Activated T-helper 1 cell treated with anti-CD3 and anti-CD28 coated beads, Interleukin-2, amount 50 U/mL, for 16 hours (primary cell): ENCODE measurements at places on chromosomes 6 and 20.

GRCh38 chr20:1269235-1269634 lies 3.1 kb downstream of the SNPH start:
- no peak for DNase-seq

DNA sequence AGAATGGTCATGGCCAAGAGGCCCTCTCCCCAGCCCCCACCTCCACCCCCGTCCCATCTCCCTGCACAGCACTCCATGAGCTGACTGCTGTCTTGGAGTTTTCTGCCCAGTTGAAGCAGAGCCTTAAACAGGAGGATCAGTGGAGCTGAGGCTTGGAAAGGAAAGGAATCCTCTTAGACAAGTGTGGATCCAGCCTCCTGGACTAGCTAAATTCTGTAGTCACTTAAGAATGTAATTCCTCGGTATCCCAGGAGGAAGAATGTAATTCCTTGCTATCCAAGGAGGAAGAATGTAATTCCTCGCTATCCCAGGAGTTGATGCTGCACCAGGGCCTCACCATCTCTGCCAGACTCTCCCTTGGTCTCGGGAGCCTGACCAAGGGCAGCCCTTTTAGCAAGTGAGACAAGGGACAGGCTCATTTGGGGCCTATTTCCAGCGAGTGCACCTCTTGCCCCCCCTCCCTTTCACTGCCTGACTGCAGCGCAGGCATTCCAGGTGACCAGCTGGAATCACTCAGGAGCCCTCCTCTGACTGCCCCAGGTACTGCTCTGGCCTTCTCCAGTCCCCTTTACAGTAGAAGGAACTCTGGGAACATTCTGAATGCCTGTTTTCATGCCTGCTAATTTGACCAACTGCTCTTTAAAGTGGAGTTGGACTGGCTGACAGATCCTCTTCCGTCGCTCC lies 76.2 kb downstream of the TCP11 start:
- DNase-seq: no peak

GRCh38 chr6:76532647-76533046 lies 460.2 kb upstream of the IMPG1 start:
- DNase-seq: no peak

GRCh38 chr6:21953831-21954801 lies 342.7 kb downstream of the PRL start:
- DNase-seq: no peak

DNA sequence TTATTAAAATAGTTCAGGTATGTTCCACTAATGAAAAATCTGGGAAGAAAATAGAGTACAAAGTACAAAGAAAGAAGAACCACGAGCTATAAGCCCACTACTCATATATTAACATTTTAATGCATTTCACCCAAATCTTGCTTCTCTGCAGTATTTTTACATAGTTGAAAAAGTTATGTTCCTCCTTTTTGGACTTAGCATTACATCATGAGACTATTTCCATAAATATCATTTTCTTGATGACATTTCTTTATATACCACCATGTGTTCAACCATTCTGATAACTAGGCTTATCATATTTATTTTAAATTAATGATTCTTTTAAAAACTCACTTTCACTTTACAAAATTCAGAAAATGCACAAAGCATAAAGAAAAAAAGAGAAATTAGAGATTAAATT lies 3.0 kb downstream of the IPCEF1 start:
- no peak for DNase-seq

GRCh38 chr6:112842330-112842685 lies 495.2 kb downstream of the RFPL4B start:
- no peak for DNase-seq

GRCh38 chr6:114200891-114201290 lies 141.9 kb downstream of the HS3ST5 start:
- DNase-seq: no peak

DNA sequence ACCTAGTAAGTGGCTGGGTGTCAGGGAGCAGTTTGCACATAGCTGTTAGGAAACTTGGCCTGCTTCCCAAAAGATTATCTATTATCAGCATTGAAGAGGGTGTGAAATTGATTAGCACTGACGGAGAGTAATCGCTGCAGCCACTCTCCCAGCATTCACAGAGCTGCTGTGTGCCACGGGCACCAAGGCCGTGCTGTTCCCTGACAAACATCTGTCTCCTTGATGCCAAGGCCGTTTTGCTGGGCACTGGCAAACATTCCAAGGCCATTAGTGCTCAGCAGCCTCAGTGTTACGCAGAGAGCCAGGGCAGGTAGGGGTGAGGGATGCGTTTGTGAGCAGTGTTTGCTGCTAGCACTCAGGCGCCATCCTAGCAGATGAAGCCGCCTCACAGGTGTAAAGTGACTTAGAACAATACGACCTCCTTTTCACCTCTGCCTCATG lies 57.7 kb upstream of the VSTM2L start:
- DNase-seq: no peak

DNA sequence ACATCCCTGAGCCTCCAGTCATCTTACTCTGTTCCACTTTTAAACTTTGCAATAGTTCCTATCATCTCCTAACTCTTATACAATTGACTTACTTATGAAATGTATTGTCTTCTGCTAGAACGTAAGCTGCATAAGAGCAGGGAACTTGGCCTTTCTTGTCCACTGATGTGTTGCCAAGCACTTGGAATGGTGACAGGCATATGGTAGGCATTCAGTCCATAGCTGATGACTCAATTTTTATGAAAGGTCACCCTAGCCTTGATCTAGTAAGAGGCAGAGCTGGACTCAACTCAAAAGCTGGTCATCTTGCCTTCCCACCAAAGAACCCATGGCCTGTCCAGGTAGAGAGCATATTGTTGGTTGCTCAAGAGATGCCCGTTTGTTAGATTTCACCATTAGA lies 82.4 kb upstream of the FAM184A start:
- no peak for DNase-seq

- no peak for DNase-seq
Measured at GRCh38 chr20:59765599-59766177, 161.3 kb downstream of the PHACTR3 start.

GRCh38 chr6:41353333-41353732 lies 17.9 kb downstream of the NCR2 start:
- DNase-seq: no peak

- DNase-seq: no peak
Measured at GRCh38 chr20:58515233-58516212, at the start of gene APCDD1L. Gene APCDD1L (minus strand): TSS chr20:58515399. CDS start chr20:58514707, 692 bp downstream.

GRCh38 chr20:60820918-60821317 lies 431.1 kb upstream of the CDH4 start:
- no peak for DNase-seq

- no peak for DNase-seq
Measured at GRCh38 chr6:154306696-154307095, 49.9 kb downstream of the IPCEF1 start.

DNA sequence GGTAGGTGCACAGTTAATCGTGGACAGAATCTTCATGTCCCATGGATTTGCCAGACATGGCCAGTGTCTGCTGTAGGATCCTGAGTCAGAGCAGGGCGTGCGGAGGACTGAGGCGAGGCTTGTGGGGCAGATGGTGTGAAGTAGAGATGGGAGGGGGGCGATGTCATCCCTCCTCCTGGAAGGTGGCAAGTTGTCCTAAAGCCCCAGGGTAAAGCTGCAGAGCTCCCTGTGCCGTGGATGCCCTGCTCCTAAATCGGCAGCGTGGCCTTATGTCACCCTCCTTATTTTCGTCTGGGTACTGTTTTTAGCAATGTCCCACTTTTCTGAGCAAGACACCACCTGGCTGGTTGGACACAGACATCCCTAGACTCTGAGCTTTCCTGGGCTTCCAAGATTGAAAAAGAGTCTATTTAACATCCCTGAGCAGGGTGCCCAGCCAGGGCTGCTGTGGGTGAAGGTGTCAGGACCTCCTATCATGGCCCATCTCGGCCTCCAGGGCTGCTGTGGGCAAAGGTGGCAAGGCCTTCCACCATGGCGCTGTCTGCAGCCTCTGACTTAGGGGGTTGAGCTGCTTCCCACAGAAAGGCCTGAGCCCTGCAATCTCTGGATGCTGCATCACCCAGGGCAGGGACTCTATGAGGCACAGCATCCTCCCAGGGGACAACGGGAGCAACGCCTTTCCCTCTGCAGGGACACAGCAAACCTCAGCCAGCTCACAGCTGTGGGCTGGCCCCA lies 145.4 kb downstream of the TTLL2 start:
- no peak for DNase-seq

DNA sequence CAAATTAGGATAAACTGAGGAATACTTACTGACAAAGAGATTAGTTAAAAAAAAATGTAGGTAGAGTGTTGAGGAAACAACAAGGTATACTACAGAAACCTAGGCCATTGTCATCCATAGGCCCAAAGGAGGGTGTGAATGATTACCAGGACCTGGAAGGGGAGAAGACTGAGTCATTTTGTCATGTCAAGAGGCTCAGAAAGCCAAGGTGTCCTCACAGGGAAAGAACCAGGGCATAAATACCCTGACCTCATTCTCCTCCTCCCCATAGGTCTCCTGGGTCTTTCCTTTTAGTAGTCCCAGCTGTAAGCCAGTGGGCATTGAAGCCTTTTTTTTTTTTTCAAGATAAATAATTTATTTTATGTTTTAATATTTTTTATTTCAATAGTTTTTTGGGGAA lies 582.1 kb upstream of the JAG1 start:
- no peak for DNase-seq

- no peak for DNase-seq
Measured at GRCh38 chr6:4640139-4640538, 136.1 kb upstream of the CDYL start.

- DNase-seq: no peak
Measured at GRCh38 chr20:17675519-17676377, 6.3 kb downstream of the RRBP1 start.

DNA sequence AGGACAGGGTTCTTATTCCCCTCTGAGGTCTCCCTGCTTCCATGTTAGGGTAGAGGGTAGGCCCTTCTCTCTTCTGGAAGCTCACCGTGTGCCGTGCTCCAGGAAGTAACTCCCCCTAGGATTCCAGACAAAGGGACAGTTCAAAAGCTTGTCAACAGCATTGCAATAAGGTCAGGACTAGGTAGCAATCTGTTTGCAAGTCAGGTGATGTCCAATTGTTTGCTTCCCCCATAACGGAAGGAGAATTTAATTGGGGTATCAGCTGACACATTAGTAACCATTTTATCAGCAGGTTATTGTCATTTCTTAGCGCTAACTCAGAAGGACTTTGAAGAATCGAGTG lies 41.9 kb downstream of the SYNJ2 start:
- DNase-seq: no peak
